ENCODE measurements at places on chromosomes 3 and 15. TPM values are rescaled to one million over a fixed set of nuclear protein-coding genes. Genes with fewer than 3 reads are reported as not detected.

GRCh38 chr3:186640473-186640818 lies 247 bp downstream of the FETUB start:
- no peak for DNase-seq

GRCh38 chr3:195595785-195596531 lies 12.2 kb upstream of the APOD start:
- no peak for DNase-seq

- DNase-seq: no peak
Measured at GRCh38 chr15:65870889-65871533, 1.7 kb downstream of the RAB11A start.

DNA sequence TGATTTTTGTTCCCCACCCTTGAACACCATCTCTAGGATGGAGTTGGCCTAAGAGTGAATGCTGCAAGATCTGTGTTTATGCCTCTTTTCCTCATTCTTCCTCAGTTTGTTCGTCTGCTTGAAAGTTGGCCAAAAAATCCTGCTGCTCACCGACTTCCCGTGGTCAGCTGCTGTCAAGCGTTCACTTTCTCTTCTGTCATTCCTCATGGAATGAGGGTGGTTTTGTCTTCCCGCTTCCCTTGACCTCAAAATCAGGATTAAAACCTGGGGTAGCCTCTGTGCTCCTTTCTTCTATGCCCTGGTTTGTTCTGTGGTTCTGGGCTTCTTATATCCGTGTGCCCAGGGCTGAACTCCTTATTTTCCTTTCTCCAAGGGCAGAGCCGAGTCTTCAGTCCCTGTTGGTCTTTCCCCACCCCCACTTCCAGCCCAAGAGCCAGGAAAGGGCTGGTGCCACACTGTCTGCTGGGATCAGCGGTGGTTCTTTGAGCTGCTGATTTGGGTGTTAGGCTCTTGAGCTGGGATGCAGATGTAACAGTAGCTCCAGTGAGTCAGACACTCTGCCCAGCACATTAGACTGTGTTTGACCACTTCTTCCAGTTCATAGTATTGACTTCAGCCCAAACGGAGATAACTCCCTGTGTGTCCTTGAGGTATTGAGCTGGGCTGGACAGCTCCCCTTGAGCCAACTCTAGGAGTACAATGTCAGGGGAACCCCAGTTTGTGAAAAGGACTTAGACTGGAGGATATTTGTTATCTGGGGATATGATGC lies 2.3 kb downstream of the SERF2 start:
- no peak for DNase-seq

DNA sequence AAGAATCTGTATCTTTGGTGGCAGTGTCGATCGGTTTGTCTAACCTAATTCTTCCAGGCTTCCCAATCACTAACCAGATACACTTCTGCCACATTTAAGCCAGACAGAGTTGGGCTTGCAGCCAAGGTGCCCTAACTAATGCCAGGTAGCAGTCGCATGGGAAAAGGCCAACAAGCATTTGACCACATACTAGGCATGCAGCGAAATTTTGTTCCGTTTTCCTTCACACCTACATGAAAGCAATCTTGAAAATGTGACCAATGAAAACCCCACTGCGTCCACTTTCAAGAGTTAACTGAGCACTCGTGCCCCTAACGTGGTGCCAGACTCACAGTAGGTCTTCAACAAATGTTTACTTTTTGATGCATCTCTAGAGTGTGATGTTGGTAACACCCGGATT lies 192.2 kb upstream of the TPM1 start:
- no peak for DNase-seq

GRCh38 chr15:63379492-63380150 lies 2.0 kb downstream of the CA12 start:
- no peak for DNase-seq

FBXW12 gene
- not detected for total RNA-seq

IGDCC3 gene
- total RNA-seq: 0.22 TPM
